Stimulated activated CD8-positive, alpha-beta memory T cell treated with anti-CD3 and anti-CD28 coated beads, Interleukin-12 subunit alpha, Interleukin-12 subunit beta, amount 100 ng/mL, for 4 hours (primary cell): ENCODE measurements at places on chromosomes 2 and 18.

- no peak for DNase-seq
These were observed 145.6 kb downstream of the FAM161A start for GRCh38 chr2:61707984-61708852.

DNA sequence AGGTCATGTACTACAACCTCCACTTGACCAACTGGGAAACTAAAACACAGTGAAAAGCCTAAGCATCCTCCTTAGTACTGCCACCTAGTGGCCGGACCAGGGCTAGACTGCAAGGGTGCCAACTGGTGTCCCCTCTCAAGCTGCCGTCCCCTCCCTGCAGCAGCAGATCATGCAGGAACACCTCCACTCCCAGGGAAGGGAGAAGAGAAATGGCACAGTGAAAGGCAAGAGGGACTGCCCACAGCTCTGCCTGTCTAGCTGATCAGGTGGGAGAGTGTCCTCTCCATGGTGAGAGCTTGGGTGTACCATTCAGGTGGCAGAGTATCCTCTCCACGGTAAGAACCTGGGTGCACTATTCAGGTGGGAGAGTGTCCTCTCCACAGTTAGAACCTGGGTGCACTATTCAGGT is 78.1 kb downstream of the AAK1 start:
- peak; percentile 39 for DNase-seq

DNA sequence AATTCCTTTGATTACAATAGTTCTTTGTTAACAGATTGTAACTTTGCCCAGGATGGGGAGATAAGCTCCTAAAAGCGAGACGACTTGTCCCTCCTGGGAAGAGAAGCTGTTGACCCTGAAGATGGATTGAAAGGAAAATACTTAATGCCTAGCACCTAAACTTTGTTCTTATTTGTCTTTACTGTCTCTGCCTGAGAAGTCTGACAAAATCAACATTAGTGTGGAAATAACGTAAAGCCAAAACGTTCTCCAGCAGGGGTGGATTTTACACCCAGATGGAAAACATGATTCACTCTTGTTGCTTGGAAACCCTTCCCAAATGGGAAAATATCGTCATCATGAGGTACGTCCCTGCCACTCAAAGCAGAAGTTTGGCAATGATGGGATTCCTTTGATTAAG is 450.1 kb downstream of the SLC4A3 start:
- DNase-seq, result no peak

DNA sequence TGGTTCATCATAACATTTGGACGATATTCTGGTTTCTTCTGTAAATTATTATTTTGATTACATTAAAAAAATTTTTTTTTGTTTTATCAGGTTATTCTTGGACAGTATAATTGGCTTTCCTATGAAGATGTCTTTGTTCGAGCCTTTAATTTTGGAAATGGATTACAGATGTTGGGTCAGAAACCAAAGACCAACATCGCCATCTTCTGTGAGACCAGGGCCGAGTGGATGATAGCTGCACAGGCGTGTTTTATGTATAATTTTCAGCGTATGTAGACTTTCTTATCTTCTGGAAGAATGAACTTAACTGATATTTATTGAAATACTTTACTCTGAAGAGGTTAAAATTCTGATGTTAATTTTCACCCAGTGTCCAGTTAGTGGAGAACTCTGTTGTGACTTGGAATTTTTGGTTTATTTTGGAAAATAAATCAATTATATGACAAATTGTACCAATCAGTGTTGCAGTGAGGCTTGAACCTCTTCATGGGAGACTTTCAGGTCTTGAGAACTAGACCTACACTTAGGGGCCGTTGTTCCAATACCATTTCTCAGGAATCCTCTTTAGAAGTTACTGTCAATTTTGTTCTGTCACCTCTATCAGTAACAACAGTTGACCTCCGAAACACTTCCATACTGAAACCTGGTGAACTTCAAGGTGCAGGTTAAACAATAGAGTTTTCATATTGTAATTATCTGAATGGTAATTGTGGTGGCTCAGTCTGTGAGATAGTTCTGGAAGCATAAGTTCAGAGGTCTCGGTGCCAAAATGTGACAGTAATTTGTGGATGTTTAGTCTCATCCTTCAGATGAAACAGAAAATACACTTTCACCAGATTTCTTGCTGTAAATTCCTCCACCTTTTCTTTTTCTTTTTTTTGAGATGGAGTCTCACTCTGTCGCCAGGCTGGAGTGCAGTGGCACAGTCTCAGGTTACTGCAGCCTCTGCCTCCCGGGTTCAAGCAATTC is 55.7 kb downstream of the ACSL3 start:
- no peak for DNase-seq

- no peak for DNase-seq
These were observed 106.8 kb downstream of the DNAH7 start for GRCh38 chr2:195961873-195962272.

DNA sequence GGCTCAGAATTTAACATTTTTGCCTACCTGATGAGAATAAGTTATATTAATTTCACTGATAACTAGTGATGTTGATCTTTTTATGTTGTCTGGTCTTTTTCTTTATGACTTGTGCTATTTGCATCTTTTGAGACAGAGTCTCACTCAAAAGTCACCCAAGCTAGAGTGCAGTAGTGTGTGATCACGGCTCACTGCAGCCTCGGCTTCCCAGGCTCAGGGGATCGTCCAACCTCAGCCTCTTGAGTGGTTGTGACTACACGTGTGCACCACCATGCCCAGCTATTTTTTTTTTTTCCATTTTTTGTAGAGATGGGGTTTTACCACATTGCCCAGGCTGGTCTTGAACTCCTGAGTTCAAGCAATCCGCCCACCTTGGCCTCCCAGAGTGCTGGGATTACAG is 7.5 kb downstream of the SMCHD1 start:
- DNase-seq, result no peak

GRCh38 chr2:55408098-55408882 is 11.4 kb downstream of the CCDC88A start:
- no peak for DNase-seq

- peak; percentile 19 for DNase-seq
These were observed 591 bp downstream of the SLC16A14 start for GRCh38 chr2:230068016-230068650.

GRCh38 chr18:61921621-61922235 is 28.9 kb upstream of the RNF152 start:
- DNase-seq, result no peak

GRCh38 chr2:64324746-64325410 is 129.1 kb upstream of the LGALSL start:
- no peak for DNase-seq

GRCh38 chr2:62180975-62181374 is 14.9 kb upstream of the B3GNT2 start:
- DNase-seq, result no peak

GRCh38 chr2:57884281-57884680 is 162.3 kb upstream of the VRK2 start:
- no peak for DNase-seq

DNA sequence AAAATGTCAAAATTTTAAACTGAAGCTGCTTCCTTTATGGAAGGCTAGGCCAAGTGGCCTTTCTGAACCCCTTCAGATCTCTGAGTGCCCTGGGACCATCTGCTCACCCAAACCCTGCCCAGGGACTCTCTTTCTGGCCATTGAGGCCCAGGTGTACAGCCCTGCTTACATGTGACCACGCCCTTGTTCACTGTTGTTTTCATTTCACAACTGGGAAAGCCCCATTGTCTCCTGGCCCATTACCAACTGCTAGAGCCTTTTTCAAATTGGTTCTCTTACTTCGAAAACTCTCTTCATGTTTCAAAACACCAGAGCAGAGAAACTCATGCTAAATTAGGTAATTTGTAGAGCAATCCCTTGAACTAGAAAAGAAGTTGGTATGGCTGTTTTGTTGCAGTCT is 219.5 kb upstream of the TANK start:
- DNase-seq, result no peak

DNA sequence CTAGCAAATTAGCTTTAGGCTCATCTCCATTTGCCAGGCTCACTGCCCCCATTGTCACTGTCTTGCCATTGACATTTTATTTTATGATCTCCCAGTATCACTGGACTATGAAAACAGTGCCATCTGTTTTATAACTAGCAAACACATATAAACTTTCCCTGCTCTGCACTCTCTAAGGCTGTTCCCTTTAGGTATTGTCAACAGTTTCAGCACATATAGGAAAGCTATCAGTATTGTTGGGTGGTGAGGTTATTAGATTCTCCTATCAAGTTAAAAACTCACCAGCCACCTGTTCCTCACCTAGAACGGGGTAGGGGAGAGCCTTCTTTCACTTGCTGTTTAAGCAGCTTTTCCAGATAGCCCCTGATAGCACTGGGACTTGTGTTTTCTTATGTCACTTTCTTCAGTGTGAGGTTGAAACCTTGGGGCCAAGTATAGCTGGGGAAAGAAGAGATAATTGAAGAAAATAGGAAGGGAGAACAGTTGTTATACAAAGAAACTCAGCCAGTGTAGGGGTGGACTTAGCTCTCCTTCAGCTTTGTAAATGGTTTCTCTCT is 32.5 kb downstream of the CFLAR start:
- no peak for DNase-seq

DNA sequence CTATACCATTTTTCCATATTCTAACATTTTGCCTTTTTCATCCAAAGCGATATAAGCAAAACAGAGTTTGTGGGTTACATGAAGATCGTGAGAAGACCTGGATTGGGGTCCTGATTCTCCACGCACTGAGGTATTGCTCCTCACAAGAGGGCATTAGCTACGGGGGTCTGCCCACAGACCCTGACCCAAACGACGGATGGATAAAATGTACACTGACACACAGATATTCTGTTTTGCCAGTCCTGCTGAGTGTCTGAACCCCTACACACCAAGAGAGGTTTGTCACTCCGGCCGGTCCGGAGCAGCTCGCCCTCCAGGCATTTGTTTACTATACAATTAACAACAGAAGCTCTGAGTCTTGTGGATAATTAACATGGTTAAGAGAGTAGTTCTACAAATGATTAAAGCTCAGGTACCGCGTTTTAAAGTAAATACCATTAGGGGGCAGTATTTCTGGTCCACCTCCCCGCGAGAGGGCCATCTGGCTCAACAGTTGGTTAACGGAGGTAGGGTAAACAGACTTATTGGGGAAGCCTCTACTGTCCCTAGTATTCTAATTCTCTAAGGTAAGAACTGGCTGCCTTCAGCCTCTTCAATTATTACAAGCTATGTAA is 28.4 kb downstream of the SCYGR8 start:
- no peak for DNase-seq

DNA sequence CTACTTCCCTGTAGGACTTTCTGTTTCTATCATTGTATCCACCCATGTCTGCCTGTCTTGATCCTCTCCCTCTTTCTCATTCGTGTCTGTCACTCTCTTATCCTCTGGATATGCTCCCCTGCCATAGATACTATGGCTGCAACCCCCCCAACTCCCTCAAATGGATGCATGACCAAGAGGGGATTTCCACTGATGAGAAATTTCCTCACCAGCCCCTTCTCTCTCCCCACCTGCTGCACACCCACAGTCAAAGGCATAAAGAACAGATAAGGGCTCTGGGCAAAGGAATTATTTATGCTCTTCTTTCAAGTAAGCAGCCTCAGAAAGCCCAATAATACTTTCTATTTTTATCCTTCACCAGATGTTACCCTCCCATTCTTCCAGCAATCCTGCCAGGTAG is 121.3 kb downstream of the FOXI3 start:
- DNase-seq, result no peak

DNA sequence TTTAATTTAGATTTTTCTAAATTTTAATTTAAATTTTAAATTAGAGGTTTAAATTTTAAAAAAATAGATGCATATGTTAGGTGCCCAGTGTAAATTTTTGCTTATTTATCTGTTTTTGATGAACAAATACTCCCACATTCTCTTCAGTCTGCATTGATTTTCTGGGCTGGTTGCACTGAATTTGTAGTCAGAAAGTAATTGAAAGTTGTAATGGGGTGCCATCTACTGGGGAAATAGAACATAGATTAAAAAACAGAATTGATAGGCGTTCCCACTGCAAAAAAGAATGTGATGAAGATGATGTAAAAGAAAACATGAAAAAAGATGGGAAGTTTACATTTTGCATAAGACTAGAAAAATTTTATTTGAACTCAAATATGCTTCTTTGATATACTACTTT is 51.7 kb upstream of the CCDC85A start:
- DNase-seq, result no peak
